Neural crest cell (in vitro differentiated cells): ENCODE measurements at places on chromosomes 4 and X.

DNA sequence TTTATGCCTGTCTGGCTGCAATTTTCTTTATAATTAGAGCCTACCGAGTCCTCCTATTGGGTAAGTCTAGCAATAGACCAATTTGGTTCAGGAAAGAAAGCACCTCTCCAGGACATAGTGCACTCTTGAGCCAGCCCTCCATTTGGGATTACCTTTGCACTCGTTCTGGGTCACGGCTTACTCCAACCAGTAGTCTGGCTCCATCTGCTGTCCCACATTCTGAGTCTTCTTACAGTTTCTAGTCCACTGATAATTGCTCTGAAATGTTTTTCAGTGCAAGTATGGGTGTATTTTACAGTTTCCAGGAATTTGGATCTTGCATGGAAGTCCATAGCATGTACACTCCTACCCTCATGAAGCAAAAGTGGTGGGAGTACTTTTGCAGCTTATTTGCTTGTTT, 34.8 kb upstream of the USP51 start:
- no peak overlapping the region for H3K4me3 ChIP-seq
- no peak overlapping the region for H3K27ac ChIP-seq
- peaks cover 17% of the 10 kb centered on the region for H3K4me1 ChIP-seq
- DNase-seq: no peak

- H3K36me3 ChIP-seq: peaks cover 6% of the 10 kb centered on the region
- H3K27me3 ChIP-seq: no peaks in the 10 kb centered on the region
- DNase-seq: no peak
- no peak overlapping the region for H3K27ac ChIP-seq
- H3K4me1 ChIP-seq: no peaks in the 10 kb centered on the region
- H3K4me3 ChIP-seq: no peak overlapping the region
Observed at GRCh38 chrX:15358533-15358932, 23.2 kb upstream of the PIGA start.

- no peak for DNase-seq
- H3K4me3 ChIP-seq: no peak overlapping the region
Observed at GRCh38 chr4:5572114-5572513, 136.2 kb downstream of the EVC2 start.

DNA sequence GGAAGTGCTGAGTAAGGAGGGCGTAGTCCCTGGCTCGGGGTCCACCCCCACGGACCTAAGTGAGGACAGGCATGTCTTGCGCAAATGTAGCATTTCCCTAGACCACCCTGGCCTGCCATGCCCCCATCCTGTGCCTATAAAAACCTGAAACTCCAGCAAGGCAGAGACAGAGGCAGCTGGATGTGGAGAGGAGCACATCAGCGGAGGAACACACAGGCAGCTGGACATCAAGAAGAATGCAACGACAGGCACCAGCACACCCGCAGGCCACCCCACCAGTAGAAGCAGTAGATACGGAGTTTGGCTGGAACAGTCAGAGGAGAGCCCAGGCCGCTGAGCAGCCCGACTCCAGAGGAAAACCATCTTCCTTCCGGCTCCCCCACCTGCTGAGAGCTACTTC, 345.9 kb downstream of the FSTL5 start:
- peaks cover 2% of the 10 kb centered on the region for H3K36me3 ChIP-seq
- no peaks in the 10 kb centered on the region for H3K4me1 ChIP-seq
- H3K27ac ChIP-seq: no peak overlapping the region
- no peak overlapping the region for H3K4me3 ChIP-seq

DNA sequence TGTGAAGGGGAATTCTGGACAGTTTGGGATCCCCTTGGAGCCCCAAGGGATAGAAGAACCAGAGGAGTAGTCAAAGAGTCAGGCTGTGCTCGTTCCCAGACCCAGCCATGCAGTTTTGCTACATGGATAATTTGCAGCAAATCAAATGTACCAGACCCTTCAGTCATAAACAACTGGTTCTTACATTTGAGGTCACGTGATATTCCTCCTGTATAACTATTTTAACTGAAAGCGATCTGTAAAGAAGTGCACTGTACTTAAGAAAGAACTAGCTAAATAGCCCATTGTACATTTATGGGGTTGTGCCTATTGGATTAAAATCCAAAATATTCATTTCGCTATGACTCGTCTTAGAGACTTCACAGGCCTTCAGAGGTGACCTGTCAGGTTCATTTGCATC, 550.2 kb upstream of the TENM3 start:
- no peak overlapping the region for H3K27ac ChIP-seq
- H3K27me3 ChIP-seq: no peaks in the 10 kb centered on the region
- peaks cover 47% of the 10 kb centered on the region for H3K4me1 ChIP-seq
- DNase-seq: no peak
- H3K4me3 ChIP-seq: no peak overlapping the region

- H3K4me3 ChIP-seq: no peak overlapping the region
- no peak overlapping the region for H3K27ac ChIP-seq
- peaks cover 2% of the 10 kb centered on the region for H3K36me3 ChIP-seq
- no peaks in the 10 kb centered on the region for H3K27me3 ChIP-seq
Observed at GRCh38 chr4:155781249-155781831, 22.5 kb downstream of the GUCY1B1 start.

GRCh38 chr4:7121866-7122653, 54.2 kb upstream of the GRPEL1 start:
- H3K4me3 ChIP-seq: no peak overlapping the region
- H3K36me3 ChIP-seq: no peaks in the 10 kb centered on the region
- no peak overlapping the region for H3K27ac ChIP-seq
- peaks cover 4% of the 10 kb centered on the region for H3K4me1 ChIP-seq

DNA sequence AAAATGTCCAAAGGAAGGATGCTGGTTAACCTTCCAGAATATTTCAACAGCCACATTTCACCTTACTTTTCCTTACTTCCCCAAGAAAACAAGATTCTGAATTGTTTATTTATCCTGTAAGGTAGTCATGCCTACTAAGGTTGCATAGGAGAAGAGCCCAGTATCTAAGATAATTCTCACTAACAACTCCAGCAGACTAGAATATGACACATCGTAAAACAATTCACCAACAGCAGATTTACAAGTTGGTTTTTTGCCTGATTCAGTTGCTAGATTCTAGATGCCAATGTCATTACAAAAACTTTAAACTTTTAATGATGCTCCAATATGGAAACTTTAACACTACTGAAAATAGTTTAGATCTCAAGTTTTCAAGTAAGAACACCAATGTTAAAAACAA, 176.4 kb downstream of the IL13RA2 start:
- no peaks in the 10 kb centered on the region for H3K36me3 ChIP-seq
- no peak for DNase-seq
- no peak overlapping the region for H3K27ac ChIP-seq
- no peaks in the 10 kb centered on the region for H3K27me3 ChIP-seq

- no peak overlapping the region for H3K27ac ChIP-seq
- no peak overlapping the region for H3K4me3 ChIP-seq
- H3K27me3 ChIP-seq: no peaks in the 10 kb centered on the region
Observed at GRCh38 chr4:13169731-13170525, 314.2 kb downstream of the RAB28 start.

DNA sequence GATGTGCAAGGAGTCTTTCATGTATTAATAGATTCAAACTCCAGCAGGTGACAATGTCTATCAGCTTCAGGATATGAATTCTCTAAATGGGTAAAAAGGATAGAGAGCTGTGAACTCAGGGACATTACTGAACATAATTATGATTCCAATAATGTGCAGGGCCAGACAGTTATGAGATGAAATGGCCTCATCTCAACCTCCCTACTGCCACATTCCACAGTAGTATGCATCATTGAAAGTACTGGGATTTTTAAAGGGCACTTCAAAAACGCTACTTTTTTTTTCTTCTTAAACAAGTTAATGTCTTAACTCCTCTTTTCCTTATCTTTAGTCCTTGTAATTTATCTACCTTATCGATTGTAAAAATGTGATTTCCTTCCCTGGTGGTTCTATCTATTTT, 202.0 kb downstream of the APBB2 start:
- H3K36me3 ChIP-seq: peaks cover 3% of the 10 kb centered on the region
- DNase-seq: no peak
- peaks cover 16% of the 10 kb centered on the region for H3K4me1 ChIP-seq
- no peak overlapping the region for H3K4me3 ChIP-seq
- no peaks in the 10 kb centered on the region for H3K27me3 ChIP-seq

DNA sequence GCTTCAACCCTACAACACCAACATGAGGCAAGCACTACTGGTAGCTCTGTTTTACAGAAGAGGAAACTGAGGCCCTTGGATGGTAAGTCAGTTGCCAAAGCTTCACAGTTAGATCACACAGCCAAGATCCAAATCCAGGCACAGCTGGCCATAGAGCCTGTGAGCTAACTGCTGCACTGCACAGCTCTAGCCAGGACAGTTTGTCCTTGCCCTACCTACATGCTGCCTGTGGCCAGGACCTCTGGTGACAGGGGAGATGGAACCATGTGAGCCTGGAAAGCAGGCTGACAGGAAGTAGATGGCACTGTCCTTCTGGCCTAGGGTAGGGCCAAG, 257.8 kb downstream of the FBXW7 start:
- no peak for DNase-seq
- no peak overlapping the region for H3K4me3 ChIP-seq
- H3K4me1 ChIP-seq: peaks cover 7% of the 10 kb centered on the region
- H3K27ac ChIP-seq: no peak overlapping the region
- no peaks in the 10 kb centered on the region for H3K36me3 ChIP-seq

DNA sequence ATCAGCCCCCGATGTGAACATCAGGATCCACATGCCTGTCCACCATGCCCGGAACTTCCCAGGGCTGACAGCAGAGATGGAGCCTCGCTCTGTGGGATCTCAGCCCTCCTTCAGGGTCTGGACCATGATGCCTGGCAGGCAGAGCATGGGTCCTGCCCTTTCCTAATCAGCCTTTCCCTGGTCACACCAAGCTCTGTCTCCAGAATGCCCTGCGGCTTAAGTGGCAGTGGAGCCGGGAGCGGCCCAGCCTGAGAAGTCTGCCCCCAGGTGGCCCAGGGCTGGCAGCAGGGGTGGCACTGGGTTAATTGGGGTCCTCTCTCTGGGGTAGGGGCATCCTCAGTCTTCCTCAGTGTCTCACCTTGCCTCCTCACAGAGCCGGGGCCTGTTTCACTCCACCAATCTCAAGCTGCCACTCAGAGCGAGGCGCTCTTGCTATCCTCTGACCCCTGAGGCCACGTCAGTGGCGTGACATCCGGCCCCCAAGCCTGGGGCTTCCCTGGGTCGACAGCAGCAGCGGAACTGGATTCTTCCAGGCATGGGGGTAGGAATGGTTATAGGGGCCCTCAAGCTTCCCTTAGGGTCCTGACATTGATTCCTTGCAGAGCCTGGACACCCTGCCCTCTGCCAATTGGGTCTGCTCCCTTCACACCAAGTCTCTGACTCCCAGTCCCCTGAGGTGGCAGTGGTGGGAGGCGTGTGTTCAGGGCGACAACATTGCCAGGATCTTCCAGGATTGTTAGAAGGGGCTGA, 20.8 kb upstream of the TMEM185A start:
- DNase-seq: no peak
- no peaks in the 10 kb centered on the region for H3K27me3 ChIP-seq
- no peaks in the 10 kb centered on the region for H3K4me1 ChIP-seq
- no peak overlapping the region for H3K4me3 ChIP-seq

- no peaks in the 10 kb centered on the region for H3K36me3 ChIP-seq
- no peak for DNase-seq
- H3K27ac ChIP-seq: no peak overlapping the region
- no peaks in the 10 kb centered on the region for H3K4me1 ChIP-seq
Observed at GRCh38 chrX:13522811-13523210, 46.6 kb upstream of the EGFL6 start.

- no peaks in the 10 kb centered on the region for H3K27me3 ChIP-seq
- no peak overlapping the region for H3K4me3 ChIP-seq
- H3K4me1 ChIP-seq: no peaks in the 10 kb centered on the region
- no peaks in the 10 kb centered on the region for H3K36me3 ChIP-seq
- no peak overlapping the region for H3K27ac ChIP-seq
Observed at GRCh38 chr4:164734484-164734883, 19.4 kb upstream of the SMIM31 start.

- H3K27me3 ChIP-seq: no peaks in the 10 kb centered on the region
- H3K27ac ChIP-seq: no peak overlapping the region
- H3K4me1 ChIP-seq: no peaks in the 10 kb centered on the region
- no peak for DNase-seq
Observed at GRCh38 chrX:147737690-147738089, 174.0 kb upstream of the FMR1 start.

DNA sequence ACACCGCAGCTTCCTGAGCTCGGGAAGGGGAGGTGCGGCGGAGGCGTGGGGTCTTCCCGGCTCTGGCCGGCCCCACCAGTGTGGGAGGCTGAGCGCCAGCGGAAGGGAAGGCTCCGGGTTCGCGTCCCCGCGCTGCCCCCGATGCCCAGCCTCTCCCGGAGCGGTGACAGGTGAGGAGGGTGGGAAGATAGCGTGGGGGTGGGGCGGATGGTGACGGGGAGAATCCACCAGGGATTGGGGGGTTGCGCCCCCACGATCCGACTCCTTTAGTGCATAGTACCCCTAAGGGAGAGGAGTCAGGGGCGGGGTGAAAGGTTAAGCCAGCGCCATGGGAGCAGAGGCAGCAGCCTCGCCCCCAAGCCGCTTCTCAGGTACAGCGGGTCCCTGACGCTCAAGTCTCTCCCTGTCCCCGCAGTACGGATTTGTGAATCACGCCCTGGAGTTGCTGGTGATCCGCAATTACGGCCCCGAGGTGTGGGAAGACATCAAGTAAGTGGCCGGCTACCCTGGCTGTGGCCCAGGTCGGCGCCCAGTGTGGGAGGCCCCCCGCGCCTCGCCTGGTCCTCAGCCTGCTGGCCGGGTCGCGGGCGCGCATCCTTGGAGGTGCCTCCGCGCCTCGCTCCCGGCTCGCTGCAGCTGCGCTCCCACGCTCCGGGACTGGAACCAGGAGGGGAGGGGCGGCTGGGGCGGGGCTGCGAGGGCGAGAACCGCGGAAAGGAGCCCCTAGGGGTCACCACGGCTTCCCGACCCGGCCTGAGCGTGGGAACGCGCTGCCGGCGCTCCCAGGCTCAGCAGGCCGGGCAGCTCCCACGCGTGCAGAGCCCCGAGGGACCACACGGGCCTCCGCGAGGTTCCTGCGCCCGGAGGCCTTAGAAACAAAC, 791 bp downstream of the GUCY1B1 start:
- DNase-seq: peak; percentile 50
- H3K36me3 ChIP-seq: no peaks in the 10 kb centered on the region
- H3K27ac ChIP-seq: no peak overlapping the region
- H3K4me3 ChIP-seq: peak overlapping the region; percentile 82
- peaks cover 11% of the 10 kb centered on the region for H3K4me1 ChIP-seq

DNA sequence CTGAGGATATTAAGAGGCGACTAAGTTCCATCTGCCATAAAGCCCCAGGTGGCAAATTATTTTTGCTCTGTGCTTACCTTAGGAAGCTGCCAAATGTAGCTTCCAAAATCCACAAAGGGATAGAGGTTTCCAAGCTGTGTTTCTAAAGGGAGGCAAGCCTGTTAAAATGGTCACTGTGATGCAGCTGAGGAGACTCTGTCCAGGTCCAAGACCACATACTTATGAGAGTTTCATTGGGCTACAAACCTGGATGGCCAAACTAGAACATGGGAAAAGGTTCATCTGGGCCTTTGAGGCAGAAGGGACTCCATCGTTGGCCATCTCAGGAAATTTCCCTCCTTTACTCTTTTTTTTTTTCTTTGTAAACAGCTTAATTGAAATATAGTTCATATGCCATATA, 306.9 kb upstream of the FGF13 start:
- peaks cover 23% of the 10 kb centered on the region for H3K36me3 ChIP-seq
- H3K4me3 ChIP-seq: no peak overlapping the region
- no peak for DNase-seq
- no peaks in the 10 kb centered on the region for H3K27me3 ChIP-seq
